KG1 (cell line): ENCODE measurements at places on chromosomes 7 and 10.

DNA sequence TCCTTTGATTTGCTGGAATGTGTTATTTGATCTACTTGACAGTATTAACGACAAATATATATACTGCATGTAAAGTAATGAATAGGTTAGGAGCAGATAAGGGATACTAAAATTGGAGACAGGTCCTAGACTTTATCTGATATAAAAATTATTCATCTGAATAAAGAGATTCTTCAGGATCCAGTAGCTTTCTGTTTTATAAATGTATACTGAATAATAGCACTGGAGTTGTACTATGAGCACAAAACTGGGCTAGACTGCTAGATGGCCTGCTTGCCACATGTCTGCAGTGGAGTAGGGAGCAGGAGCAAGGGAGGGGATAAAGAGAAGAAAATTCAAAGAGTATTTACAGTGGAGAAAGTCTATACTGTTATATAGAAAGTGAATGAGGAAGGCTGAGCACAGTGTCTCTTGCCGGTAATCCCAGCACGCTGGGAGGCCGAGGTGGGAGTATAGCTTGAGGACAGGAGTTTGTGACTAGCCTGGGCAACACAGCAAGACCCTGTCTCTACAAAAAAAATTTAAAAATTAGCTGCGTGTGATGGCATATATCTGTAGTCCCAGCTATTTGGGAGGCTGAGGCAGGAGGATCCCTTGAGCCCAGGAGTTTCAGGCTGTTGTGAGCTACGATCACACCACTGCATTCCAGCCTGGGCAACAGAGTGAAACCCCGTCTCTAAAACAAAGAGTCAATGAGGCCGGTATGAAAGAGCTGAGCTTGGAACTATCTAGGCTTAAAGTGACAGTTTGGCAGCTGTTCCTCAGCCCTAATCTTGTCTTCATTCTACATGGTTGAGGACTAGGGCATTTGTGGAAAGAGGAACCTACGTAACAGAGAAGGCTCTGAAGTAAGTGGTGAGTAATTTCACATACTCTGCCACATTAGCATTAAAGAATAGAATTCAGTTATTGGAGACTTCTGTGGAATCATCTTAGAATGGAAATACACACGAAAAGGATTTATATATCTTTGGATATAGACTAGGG, 41.8 kb downstream of the CD36 start:
- no peak for DNase-seq

DNA sequence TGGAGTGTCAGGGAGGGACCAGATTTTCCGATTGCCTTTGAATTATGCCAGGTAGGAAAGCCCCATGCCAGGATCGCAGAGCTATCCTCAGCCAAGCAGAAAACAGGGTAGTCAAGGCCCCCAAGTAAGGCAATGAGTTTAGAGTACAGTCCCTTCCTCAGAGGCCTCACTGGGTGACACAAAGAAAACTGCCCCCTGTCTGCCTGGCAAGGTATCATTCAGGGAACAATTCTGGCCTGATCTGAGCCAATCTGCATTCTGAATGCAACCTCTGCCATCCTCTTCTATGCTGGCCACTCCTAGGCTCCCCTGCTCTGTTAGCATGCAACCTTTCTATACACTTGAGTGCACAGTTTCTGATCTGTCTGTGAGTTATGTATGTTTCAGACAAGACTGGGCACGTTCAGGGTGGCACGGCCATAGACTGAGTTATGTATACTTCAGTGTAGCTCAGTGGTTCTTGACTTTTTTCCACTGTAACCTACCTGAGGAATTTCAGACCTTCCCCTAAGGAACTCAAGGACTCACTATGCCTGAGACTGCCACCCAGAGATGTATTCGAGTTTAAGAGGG, 336.8 kb downstream of the PLXNA4 start:
- no peak for DNase-seq

- no peak for DNase-seq
Measured at GRCh38 chr10:127815147-127815546, 77.6 kb downstream of the CLRN3 start.

DNA sequence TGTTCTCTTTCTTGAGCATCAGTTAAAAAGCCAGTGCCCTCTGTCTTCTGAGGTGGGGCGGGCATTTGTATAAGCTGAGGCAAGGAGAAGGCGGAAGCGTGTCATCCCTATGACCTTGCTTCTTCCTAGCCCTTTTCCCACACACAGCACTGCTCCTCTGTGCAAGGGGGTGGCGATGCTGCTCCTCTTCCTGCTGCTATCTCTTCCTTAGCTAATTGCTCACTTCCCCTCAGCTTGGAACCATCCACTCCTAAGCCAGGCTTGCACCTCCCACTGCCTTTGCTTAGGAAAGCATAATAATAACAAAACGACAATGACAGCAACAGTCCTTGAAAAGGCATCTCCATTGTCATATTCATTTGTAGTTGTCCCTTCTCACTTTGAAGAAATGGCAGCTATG, 366.9 kb downstream of the PHTF2 start:
- no peak for DNase-seq

GRCh38 chr10:44325596-44326307, 59.1 kb downstream of the CXCL12 start:
- DNase-seq = no peak
